ENCODE measurements at places on chromosomes 16 and 17.

- DNase-seq = no peak
Observed at GRCh38 chr16:15446901-15447300, 12.5 kb downstream of the BMERB1 start.

- no peak for DNase-seq
Observed at GRCh38 chr17:76969598-76970172, 101.5 kb downstream of the MGAT5B start.

DNA sequence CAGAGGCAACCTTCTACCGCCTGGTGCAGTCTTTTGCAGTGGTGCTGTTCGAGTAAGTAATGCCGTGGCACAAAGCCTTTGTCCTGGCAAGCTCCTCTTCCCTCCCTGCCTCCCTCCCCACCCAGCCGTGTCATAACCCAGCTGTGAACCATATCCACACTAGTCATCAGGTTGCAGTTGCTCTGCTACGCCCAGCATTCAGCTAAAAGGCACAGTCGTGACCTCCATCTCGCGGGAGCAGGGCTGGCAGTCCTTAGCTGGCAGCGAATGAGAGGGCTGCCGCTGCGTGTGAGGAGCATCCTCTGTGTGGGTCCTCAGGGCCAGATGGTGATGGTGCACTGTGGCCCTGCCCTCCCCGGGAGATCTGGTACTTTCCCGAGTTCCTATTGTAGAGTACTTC is 39.3 kb downstream of the CIBAR2 start:
- DNase-seq = no peak

DNA sequence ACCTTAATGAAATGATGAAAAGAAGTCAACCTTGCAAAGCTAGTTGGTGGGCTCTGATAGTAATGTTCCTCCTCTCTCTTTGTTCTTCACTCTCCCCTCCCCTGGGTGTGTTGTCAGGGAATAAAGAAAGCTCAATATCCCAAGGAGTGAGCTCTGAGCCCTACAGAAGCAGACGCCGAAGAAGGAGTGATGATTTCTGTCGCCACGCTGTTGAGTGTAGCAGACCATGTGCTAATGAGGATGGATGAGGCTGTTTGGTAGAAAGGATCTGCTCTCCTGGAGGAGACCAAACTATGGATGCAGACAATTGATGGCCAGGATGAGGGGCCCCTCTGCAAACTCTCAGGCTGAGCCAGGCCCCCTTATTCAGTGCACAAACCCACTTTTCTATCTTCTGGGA is 140.0 kb upstream of the DNAH9 start:
- no peak for DNase-seq

DNA sequence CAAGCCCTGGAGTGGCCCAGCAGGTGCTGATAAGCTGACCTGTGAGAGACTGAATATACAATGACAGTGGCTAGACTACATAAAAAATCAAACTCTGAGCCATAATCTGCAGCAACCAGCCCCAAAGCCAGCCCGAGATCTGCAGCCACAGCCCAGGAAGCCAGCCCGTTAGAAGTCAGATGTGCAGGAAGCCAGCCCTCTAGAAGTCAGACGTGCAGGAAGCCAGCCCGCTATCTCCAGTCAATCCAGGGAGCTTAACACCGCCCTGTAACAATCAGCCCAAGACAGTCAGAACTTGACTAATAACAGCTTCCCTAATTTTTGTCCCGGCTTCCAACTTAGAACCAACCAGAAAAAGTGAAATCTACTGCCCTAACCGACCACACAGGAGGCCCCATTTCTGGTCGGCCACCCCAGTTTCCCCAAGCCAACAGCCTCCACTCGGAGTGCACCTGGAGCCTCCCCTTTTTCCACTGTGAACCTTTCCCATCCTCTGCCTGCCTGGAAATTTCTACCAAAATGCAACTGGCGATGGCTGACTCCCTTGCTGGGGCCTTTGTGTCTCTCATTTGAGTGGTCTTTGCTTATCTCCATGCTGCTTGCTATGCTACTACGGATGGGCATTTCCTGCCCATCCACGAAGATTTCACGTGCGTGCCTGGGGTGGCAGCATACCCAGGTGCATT is 769.3 kb downstream of the KCNJ18 start:
- DNase-seq = no peak

DNA sequence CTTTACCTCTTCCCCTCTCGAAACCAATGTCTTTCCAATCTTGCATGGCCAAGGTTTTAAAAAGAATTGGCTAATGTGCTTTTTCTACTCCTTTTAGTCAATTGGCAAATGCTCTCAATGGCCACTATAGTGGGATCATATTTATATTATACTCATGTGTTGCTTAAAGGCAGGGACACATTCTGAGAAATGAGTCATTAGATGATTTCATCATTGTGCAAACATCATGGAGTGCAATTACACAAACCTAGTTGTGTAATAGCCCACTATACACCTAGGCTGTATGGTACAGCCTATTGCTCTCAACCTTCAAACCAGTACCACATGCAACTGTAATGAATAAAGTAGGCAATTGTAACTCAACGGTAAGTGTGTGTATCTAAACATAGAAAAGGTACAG is 180.9 kb downstream of the HS3ST3A1 start:
- DNase-seq = no peak

DNA sequence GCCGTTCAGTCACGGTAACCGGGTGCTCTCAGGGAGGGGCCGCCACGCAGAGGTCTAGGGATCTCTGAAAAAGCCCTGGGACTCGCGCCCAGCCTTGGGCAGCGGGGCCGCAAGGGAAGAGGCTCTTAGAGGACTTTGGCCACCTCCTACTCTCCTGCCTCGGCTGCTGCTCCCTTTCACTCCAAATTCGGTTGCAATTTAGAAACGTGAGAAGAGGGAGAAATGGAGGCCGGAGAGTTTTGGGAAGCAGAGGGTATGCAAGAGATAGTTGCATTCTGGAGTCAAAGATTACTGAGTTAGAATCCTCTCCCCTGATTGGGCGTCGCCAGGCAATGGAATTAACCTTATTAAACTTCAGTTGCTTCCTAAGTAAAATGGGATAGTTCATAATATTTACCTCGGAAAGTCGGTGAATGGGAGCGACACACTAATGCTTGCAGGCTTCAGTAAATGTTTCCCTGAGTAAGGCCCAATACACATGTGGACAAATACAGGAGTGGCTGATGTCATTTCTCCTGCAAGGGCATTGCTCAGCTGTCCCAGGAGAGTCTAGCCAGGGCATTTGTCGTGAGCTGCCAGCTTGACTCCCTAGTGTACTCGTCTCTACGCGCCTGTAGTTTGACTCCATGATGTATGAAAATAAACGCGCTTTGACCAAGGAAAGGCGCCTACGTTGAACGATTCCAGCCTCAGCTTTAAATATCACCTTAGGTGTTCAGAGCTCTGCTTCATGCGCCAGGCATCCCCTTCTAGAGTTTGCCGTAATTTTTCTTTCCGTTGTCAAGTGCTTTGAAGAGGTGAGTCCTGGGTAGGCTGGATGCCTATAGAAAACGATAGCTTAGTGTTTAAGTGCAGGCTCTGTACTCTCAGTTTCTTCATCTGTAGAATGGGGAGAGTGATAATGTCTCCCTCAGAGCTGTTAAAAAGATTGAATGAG is 667 bp downstream of the OGFOD1 start:
- no peak for DNase-seq

GRCh38 chr17:73785958-73786743 is 141.9 kb upstream of the SDK2 start:
- DNase-seq = no peak
